ENCODE measurements at places on chromosomes 3 and 15.

DNA sequence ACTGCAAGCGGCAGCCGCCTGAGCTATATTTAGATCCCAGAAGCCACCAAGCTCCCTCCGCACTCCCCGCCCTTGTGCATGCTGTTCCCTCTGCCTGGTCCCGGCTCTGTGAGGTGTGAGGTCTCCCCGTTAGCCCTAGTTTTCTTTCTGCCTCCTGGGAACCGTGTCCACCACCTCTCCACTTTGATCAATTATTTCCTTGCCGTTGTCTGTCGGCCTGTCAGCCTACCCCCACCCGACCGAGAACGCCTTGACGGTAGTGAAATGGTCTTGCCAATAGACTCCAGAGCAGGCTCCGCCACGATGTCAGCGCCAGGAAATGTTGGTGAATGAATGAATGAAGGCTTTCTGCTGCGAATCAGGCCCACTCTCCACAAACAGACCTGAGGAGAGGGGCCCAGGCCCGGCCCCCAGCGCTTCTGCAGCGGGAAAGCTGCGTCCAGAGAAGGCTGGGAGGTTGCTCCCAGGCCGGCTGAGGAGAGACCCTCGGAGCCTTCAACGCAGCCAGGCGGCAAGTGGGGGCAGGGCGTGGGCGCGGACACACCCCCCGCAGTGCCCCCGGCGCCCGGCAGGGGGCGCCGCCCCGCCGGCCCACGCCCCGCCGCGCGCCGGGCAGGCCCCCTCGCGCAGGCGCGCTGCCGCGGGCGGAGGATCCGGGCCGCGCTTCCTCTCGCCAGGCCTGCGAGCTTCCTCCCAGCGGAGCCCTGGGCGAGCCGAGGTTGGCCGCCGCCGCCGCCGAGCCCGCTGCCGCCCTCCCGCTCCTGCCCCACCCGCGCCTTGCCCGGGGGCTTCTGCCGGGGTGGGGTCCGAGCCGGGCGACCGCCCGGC, at the start of gene CSK:
CSK (plus strand) TSS at position 650 of the 828 bp plus-strand sequence. CDS start 16,218 bp downstream, outside the sequence.
- DNase-seq: peak; percentile 70

- no peak for DNase-seq
Observed at GRCh38 chr3:65950340-65951326, 88.1 kb downstream of the MAGI1 start.

DNA sequence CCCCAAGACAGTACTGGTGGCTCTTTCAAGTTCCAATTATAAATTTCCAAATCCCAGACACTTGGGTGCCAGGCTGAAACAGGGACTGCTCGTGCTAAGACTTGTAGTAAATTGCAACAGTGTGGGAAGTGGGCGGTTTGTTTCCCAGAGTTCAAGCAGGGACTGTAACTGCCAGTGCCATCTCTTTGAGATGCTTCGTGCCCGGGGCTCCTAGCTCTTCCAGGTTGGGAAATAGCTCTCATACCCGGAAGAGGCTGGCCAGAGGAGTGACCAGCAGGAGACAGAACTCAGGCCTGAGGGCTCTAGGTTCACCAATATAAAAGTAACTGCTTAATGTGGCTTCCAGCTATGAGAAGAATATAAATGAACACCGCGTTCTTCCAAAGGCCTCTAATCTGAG, 54.0 kb upstream of the NEO1 start:
- DNase-seq: no peak

- DNase-seq: peak; percentile 19
Observed at GRCh38 chr3:129162729-129163579, 2.1 kb upstream of the ISY1 start.

DNA sequence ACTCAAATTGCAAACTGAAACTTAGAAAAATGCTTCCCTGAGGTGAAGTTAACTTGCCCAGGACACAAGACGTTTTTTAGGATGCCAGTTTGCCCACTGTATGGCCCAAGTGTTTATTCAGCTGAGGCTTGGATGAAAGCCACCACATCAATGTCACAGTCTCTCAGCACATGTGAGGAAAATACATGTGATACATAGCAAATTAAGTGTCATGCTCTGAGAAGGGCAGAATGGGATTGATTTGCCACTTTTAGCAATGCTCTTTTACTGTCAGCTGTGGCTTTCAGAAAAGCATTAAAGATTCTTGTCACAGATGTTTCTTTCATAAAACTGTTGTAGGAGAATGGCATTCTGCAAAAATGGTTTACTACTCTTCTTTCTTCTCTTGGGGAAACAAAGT, 165.5 kb downstream of the ZIC1 start:
- no peak for DNase-seq

- no peak for DNase-seq
Observed at GRCh38 chr3:3145831-3146230, 19.1 kb downstream of the TRNT1 start.

DNA sequence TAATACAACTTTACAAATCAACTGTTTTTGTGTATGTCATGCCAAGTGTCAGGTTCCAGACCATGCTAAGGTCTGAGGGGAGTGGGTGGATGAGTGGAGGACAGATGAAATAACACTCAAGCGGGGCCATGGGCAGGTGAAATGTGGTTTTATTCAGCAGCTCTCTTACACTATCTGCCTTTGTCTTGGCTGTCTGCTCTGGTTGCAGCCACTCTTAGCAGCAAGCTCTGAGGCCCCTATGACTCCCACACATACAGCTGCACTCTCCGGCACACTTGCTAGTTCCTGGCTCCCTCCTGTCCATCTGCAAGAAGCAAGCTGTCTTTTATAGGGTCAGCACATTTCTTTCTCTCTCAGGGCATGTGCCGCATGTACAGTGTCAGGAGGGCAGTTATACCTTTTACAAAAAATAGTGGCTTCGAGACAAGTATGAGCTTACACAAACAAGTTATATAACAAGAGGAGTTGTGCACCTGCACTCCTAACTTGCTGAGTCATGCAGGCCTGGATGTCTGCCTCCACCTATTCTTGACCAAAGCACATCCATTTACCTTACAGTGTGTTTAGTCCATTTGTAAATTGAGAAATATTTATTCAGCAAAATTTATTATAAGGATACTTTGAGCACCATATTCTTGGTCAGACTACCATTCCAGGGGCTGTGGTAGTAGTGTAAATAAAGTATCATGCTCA, 683.7 kb upstream of the CBLB start:
- DNase-seq: no peak

GRCh38 chr3:12907729-12908128, 66.4 kb upstream of the RPL32 start:
- no peak for DNase-seq

DNA sequence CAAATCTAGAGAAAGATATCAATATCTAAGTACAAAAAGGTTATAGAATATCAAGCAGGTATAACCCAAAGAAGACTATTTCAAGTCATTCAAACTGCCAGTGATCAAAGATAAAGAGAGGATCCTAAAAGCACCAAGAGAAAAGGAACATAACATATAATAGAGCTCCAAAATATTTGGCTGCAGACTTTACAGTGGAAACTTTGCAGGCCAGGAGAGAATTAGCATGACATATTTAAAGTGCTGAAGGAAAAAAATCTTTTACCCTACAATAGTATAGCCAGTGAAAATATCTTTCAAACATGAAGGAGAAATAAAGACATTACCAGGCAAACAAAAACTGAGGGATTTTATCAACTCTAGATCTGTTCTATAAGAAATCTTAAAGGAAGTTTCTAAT, 254.3 kb upstream of the ARHGEF26 start:
- DNase-seq: no peak

- no peak for DNase-seq
Observed at GRCh38 chr3:127979473-127979872, 64.4 kb downstream of the KBTBD12 start.

Measured in ACHN (cell line).